ENCODE measurements at places on chromosomes 12 and 14. TPM values are rescaled to one million over a fixed set of nuclear protein-coding genes. Genes with fewer than 3 reads are reported as not detected.

The ALDH2 gene
- 152 TPM for total RNA-seq

The GYS2 gene
- not detected for total RNA-seq

The OR6S1 gene
- total RNA-seq: not detected

The GTF2H3 gene
- total RNA-seq: 66.5 TPM

The LRRIQ1 gene
- total RNA-seq: 2.1 TPM
